Activated CD8-positive, alpha-beta T cell treated with anti-CD3 and anti-CD28 coated beads, Interleukin-2, amount 10 ng/mL, durations not matched to agents 7 days and 5 days (primary cell): ENCODE measurements at places on chromosomes 6 and 20. TPM values are rescaled to one million over a fixed set of nuclear protein-coding genes. Genes with fewer than 3 reads are reported as not detected.

- no peak for DNase-seq
Measured at GRCh38 chr6:109372130-109372529, 10.1 kb downstream of the CD164 start.

GRCh38 chr6:26260110-26260637 is 104.8 kb upstream of the BTN3A2 start:
- no peak for DNase-seq

DNA sequence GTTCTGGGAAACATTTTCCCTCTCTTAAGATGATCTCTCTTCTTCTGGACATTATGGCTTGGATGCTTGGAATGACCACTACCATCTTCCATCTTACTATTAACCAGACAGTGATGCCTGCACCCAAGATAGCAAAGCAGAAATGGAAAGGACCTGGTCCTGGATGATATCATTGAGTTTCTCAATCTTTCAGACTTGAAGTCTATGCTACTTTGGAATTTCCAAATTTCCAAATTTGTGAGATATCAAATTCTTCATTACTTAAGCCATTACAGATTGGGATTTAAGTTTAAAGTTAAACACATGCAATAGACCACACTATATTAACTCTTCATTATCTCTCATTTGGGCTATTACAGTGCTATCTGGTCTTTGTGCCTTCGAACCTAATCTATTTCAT is 3.7 kb upstream of the TAB2 start:
- no peak for DNase-seq

GRCh38 chr20:25580711-25581110 is 4.6 kb downstream of the NINL start:
- no peak for DNase-seq

- DNase-seq, result no peak
Measured at GRCh38 chr6:116239256-116239655, 14.6 kb downstream of the TSPYL4 start.

DNA sequence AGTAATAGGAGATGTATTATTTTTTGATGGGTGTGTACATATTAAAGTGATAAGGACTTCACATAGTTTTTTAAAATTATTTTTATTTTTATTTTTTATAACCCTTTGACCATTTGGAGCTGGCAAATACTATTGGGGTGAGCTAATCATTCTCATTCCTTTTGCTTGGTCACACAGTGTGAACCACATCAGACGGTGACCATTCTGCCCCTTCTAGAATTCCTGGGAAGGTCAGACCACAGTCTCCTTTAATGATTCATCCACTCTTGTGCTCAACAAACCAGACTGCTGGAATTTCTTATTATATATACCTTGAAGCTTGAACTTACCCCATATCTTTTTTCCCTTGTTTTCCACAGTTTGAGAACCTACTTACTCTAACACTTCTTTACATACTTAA is 23.9 kb upstream of the PRL start:
- DNase-seq, result no peak

MOXD1 gene
- total RNA-seq, result not detected

- DNase-seq, result no peak
Measured at GRCh38 chr6:121730616-121731015, 295.2 kb downstream of the GJA1 start.

DNA sequence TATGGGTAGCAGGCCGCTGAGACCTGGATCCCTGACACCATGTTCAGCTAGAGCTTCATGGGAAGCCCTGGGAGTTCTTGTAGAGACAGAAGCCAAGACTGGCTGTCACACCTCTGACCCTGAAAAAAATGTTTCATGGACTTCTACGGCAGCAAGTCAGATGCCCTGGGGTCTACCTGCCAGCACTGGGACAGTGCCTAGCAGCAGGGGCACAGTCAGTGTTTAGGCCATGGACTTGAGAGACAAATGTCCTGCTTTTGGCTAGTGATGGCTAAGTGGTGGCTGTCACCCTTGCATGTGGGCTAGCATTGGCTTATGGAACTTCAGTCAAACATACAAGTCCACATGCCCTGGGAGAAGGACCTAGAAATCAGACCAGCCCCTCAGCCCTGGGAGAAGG is 41.3 kb upstream of the SSTR4 start:
- no peak for DNase-seq

GRCh38 chr20:17613328-17614175 is 43.7 kb downstream of the DSTN start:
- DNase-seq, result no peak
